ENCODE measurements at places on chromosomes 3 and 15.
A peak's percentile ranks its signal among the peaks of the same experiment; 100 is the strongest.

GRCh38 chr3:11331101-11331500 is 58.9 kb downstream of the ATG7 start:
- peak; percentile 36 for DNase-seq

GRCh38 chr15:87669846-87670245 is 586.7 kb downstream of the NTRK3 start:
- DNase-seq = no peak

DNA sequence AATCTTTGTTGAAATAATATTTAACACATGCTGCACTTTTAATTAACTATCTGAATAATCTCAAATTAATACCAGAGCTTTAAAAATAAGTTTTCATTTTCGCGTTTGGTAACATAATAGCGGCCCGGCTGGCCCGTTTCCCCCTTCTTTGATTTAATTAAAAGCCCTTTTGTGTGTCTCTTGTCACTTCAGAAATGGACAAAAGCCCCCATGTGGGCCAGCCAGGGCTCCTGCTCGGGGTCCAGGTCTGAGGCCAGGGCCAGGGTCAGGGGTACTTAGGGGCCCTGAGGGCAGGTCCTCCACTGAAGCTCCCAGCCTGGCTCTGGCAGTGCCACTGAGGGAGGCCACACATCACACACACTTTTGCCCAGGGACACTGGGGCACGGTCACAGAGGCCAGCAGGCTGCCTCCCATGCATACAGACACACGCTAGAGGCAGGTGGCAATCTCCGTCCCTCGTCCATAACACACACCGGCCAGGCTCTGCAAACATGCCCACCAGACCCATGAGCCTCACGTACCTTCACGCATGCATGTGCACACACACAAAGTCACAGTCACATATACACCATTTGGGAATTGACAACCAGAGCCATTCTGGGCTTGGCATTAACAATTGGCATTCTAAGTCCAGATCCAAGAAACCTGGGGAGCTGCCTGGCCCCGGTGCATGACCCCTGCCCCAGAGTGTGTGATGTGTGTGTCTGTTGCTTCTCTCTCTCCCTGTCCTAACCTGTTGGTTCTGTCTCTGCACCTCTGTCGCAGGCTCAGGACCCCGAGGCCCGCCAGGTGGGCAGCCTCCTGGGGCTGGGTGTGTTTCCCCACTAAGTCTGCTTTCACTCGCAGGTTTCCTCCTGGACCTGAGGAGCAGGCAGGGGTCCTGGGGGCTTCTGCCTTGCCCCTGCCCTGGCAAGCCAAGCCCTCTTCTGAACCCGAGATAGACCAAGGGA is 38.5 kb downstream of the DNAJB8 start:
- no peak for DNase-seq

DNA sequence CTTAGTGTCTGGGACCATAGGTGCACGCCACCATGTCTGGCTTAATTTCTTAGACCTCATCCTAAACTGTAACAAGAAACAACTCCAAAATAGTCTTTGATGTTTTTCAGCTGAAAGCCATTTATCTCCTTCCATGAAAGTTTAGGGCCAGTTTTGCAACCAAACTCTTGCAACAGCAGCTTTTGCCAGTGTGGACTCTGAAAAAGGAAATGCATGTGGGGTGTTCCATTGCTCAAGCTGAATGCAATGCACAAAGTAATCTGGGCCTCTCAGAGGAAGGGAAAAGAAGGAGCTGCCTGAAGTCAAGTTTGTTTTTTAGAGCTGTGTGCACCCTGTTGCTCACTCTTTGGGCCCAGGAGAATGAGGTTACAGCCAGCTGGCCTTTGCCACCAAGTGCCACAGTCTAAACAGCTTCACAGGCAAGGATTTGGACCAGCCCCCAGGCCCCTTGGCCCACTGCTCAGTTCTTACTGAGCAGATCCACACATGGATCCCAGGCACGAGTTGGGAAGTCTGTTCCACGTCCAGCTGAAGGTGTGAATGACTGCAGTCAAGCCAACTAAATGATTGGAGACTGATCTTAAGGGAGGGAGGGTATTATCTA is 212.3 kb upstream of the LRRFIP2 start:
- no peak for DNase-seq

DNA sequence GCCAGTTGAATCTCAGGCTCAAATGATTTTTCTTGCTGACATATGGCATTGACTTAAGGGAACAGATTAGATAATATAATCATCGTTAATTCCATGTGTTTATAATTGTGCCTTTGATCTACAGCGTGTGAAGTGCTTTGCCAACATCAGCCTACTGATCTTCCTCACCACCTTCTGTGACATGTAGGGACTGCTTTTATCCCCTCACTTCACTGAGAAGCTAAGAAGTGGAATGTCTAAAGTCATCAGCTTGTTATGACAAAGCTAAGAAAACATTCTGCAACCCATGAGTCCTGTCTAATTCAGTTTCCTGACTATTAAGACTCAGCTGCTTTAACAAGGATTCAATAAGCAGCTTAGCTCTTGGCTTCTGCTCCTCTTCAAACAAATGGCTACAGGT is 106.0 kb downstream of the MYH15 start:
- peak; percentile 28 for DNase-seq

DNA sequence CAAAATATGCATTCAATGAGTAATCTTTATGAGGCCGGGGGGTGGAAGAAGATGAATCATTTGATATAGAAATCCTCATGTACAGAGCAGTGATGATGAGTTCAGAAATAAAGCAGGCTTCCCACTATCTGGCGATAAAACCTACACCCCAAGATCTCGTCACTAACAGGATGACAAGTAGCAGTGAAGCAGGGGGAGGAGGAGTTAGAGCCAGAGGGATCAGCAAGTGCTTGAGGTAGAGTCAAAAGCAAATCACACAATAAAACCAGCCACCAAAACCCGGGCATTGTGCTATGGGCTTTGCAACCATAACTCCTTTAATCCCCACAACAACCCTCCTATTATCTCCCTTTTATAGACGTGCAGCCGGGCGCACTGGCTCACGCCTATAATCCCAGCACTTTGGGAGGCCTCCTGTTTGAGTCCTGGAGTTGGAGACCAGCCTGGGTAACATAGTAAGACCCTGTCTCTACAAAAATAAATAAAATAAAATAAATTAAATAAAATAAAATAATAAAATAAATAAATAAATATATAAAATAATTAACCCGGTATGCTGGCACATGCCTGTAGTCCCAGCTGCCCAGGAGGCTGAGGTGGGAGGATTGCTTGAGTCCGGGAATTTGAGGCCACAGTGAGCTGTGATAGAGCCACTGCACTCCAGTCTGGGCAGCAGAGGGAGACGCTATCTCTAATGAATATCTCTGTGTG is 53.0 kb downstream of the STARD5 start:
- peak; percentile 79 for DNase-seq

DNA sequence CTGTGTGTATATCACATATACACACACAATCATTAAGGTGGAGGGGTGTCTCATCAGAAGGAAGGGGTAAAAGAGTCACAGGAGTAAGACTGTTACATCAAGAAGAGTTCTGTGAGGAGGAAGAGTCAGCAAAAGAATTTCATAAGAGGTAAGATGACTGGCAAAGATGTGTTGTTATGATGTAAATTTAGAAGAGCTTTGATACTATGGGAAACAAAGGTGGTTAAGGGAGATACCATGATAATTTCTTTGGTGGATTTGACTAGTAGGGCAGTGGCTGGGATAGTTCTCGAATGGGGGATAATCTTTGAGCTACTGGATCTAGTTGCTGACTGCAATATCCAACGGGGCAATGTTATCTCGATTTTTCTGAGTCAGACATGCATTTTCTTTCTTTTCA is 61.6 kb downstream of the STAG1 start:
- DNase-seq = no peak

GRCh38 chr3:151589311-151589710 is 128.4 kb upstream of the IGSF10 start:
- peak; percentile 54 for DNase-seq

DNA sequence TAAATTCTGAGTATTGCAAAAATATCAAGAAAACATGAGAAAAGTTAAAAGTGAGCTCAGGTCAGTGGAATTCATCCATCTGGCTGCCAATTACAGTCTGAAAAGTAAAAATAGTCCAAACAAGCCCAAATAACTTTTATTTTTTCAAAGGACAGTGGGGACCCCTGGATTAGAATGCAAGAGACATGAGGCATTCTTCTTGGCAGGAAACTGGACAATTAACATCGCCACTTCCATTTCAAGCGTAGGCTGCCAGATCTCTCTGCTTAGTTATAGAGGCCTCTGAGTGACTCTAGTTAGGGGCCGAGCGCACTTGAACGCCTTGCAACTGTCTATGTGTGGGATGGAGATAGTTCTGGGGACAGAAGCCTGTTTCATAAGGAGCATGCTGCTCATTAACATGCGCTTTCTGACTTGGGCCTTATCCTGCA is 189.1 kb downstream of the GHSR start:
- DNase-seq = peak; percentile 56

GRCh38 chr15:101438482-101439284 is 50.8 kb downstream of the PCSK6 start:
- no peak for DNase-seq

DNA sequence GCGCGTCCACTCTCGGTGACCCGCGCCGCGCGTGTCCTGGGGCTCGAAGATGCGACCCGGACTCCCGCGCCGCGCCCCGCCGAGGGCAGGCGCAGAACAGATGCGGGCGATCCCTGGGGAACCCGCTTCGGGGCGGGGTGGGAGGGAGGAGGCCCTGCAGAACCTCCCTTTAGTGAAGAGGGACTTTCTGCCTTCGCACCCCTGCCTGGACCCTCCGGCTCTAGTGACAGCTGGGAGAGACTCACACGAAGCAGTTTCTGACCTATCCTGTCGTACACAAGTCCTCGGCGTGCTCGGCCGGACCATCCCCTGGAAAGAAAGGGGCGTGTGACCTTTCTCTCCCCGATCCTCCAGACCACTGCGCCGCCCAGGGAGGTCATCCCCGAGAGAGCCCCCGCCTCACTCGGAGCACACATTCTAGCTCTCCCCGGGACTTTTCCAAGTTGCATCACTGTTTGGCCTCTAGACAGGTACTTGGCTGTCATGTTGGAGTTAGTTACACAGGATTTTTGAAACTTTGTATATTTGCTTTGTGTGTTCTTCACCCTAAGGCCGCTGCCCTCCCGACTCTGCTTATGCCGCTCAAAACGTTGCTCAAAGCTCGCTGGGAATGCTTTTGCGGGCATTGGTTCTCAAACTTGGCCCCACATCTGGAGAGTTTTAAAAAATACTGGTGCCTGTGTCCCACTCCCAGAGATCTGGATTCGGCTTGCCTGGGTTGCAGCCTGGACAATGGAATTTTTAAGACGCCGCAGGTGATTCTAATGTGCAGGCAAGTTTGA is 582 bp downstream of the CGNL1 start:
- DNase-seq = peak; percentile 7

DNA sequence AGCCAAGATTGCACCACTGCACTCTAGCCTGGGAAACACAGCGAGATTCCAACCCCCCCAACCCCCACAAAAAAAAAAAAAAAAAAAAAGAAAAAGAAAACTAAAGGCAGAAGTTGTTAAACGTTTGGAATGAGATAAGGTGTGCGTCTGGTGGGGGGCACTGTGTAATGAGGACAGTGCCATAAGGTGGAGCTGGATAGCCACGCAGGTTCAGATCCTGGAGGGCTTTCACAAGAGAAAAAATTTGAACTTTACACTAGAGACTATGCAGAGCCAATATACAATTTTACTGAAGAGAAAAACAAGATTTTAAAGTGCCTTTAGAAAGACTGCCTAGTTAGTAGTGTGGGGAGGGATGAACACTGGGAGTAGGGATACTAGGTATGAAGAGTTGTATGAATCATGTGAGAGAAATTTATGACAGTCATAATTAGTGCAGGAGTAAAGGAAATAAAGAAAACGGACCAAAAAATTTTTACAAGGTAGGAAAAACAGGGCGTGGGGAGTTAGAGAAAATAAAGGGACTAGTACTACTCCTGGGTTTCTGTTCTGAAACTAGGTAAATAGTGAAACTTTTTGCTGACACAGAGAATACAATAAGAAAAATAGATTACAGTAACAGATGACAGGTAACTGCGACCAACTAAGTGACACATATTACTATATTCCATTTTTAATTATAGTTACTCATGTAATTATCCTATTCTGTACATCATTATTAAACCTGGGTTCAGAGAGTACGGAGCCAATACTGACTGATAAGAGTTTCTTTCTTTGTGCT is 108.1 kb downstream of the PEAK1 start:
- no peak for DNase-seq

DNA sequence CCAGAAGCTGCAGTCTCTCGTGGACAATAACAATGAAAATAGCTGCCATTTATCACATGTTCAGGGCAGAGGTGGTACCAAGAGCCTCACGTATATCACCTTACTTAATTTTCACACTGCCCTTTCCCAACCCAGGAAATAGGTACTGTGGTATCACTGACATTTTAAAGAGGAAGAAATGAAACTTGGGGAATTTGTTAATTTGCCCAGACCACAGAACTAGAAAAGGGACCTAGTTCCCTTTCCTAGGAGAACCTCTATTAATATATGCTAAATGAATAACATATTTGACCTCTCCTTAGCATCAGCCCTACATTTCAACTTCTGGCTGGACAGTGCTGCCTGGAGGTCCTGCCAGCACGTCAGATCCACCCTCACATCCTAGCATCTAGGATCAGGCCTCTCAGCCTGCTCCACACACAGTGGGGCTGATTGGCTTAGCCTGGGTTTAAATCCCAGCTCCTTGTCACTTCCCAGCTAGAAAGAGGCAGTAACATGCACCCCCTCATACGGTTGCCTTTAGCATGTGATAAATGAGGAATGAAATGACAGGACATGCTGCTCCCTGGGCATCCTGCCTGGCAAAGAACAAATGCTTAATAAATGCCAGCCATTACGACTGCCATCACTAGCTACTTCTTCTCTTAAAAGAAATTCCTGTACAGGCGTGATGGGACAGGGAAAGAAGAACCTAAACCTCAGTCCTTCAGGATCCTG is 95.1 kb upstream of the TNFAIP8L3 start:
- no peak for DNase-seq

DNA sequence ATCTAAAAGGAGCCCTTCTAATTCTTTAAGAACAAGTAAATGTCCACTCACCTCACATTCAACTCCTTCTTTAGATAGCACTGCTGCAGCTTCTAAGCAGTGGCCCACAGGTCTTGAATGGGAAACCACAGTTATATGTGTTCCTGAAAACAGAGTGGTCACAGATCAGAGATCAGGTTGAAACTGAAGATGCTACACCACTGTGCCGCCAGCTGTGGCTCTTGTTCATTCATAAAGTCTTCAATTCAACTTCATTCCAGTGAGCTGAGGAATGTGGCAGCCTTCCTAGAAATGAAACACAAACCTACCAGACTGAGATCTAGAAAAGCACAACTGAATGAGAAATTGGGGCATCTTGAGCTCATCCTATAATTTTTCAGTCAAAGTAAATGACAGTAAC is 4.0 kb downstream of the PDHB start:
- peak; percentile 27 for DNase-seq

GRCh38 chr3:162370141-162370540 is 873.5 kb downstream of the OTOL1 start:
- DNase-seq = no peak
